ENCODE measurements at places on chromosomes 7 and 10.

- DNase-seq: peak; percentile 19
Measured at GRCh38 chr10:62036186-62037081, 134.9 kb downstream of the ARID5B start.

GRCh38 chr7:50068850-50069551 lies 24.0 kb downstream of the ZPBP start:
- no peak for DNase-seq

GRCh38 chr7:2269991-2270460 lies 28.0 kb downstream of the NUDT1 start:
- DNase-seq: no peak

GRCh38 chr10:306675-307185 lies 171.5 kb downstream of the ZMYND11 start:
- DNase-seq: no peak

DNA sequence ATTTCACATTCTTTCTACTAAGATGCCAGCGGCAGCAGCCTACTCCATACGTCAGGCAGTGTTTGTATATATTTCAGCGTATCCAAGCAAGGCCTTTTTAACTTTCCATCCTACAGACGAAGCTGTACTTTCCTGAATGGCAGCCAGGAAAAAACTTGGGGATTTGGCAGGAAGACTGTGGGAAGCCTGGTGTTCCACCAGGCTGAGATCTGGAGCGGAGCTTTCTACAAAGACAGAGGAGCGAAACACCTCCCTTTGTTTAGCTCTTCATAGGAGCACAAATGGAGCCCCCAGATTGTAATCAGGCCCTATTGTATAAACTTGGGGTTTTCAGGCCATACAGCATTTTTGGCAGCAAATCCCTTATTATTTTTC lies 143.8 kb downstream of the TES start:
- DNase-seq: no peak

DNA sequence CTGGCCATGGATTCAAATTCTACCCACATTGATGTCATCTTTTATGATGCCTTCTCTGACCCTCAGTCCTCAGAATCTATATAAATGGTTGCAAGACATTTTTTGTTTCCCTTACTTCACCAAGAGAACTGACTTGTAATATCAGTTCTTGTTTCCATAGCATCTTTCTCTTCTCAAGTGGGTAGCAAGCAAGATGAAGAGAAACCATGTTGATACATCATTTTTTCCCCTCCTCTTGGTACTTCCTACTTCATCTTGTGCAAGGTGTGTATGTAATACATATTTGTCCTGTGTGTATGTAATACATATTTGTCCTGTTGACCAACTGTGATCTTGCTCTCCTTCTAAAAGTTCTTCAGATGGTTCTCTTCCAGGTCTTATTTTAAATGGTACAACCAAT lies 348.6 kb downstream of the PTEN start:
- DNase-seq: no peak

- no peak for DNase-seq
Measured at GRCh38 chr10:21482821-21483220, 42.7 kb downstream of the SKIDA1 start.

- DNase-seq: peak; percentile 86
Measured at GRCh38 chr7:129644634-129645230, 33.2 kb downstream of the NRF1 start.

GRCh38 chr7:137933270-137934017 lies 68.4 kb downstream of the CREB3L2 start:
- DNase-seq: no peak

GRCh38 chr10:7756360-7756992 lies 31.3 kb downstream of the KIN start:
- DNase-seq: no peak
